ENCODE measurements at places on chromosomes 16 and 17.
A peak's percentile ranks its signal among the peaks of the same experiment; 100 is the strongest.

DNA sequence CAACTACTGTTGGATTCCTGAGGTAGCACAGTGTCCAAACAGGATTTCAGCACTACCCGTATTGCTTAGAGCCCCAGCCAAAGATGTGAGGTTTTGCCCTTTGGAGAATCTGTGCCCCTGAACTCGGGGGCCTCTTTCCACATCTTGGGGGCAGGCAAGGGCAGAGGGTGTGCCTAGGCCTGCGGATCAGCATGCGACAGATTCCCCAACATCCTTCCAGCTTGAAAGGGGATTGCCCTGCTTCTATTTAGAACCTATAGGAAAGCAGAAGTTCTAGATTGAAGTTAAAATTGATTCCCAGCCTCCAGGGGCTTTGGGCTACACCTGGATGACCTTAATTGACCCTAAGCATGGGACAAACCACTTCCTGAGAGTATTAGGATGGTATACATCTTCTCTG, 19.6 kb downstream of the NOD2 start:
- no peak for DNase-seq

- no peak for DNase-seq
These were observed 38.6 kb downstream of the ARHGAP27 start for GRCh38 chr17:45394091-45394490.

DNA sequence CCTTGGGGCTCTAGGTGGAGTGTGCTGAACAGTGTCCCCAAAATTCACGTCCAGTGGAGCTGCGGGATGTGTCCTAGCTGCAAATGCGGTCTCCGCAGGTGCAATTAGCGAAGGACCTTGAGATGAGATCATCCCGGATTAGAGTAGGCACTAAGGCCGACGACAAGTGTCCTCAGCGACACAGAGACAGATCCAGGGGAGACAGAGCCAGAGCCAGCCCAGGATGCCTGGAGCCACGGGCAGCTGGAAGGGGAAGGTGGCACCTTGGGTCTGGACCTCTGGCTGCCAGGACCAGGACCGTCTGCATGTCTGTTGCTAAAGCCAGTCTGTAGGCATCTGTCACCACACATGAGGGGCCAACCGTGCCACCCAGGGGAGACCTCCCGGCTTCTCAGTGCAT, 24.5 kb downstream of the SLC7A5 start:
- DNase-seq: no peak

DNA sequence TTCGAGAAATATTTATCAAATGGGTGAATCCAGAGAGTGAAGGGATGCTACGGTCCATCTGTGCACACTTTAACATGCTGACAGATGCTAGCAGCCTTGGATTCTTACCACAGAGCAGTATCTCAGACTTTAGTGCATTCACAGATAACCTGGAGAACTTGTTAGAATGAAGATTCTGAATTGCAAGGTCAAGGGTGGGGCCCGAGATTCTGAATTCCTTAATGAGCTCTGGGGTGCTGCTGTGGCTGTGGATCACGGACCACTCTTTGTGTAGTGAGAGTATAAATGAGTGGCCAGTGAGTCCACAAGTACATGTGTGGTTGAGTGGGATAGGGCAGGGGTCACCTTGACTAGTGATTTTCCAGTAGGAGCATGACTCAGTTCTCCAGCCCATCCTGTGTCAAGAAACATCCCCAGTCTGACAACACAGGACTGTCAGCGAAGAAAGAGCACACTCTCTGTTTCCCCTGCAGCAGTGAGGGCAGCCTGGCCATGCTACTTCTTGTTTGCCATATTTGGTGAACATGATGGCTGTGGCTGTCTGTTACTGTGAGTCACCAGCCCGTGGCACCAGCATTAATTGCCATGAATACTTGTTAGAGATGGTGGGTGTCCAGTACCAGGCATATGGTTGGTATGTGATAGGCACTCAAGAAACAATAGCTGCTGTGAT, 13.0 kb upstream of the SALL1 start:
- DNase-seq: no peak

DNA sequence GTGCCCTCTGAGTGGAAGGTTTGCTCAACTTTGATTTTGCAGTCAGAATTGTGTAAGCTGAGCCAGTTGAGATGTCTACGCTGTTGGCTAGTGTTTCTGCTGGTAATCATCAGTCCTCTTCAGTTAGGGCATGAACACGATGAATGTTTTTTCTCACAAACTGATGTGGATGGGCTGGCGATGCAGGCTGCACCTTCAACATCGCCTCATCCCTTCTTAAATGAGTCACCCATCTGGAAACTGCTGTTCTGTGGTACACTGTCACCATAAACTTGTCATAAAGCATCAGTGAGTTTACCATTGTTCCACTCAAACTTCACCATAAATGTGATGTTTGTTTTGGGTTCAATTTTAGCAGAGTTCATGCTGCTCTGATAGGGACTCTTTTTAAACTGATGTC, 8.4 kb downstream of the C16orf95 start:
- no peak for DNase-seq

DNA sequence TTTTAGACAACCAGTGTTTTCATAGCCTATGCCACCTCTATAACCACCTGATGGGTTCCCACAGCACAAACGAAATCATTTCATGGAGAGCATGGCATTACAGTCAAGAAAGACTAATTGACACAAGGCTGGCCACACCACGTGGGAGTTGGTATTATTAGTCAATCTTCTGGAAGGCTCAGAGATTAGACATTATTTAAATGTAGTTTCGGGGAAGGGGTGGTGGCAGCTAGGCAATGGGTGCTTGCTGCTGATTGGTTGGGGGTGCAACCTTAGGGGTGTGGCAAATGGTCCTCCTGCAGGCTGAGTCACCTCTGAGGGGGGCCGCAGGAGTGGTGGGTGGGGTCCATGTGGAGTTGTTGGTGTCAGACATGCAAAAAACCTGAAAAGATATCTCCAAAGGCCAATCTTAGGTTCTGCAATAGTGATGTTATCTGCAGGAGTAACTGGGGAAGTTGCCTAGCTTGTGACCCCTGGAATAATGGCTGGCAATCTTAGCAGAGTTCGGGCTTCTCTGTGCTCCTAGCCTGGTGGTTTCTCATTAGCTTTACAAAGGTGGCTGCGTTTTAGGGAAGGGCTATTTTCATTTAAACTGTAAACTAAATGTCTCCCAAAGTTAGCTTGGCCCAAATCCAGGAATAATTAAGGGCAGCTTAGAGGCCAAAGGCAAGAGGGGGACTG, 4.6 kb downstream of the TEN1 start:
- no peak for DNase-seq

DNA sequence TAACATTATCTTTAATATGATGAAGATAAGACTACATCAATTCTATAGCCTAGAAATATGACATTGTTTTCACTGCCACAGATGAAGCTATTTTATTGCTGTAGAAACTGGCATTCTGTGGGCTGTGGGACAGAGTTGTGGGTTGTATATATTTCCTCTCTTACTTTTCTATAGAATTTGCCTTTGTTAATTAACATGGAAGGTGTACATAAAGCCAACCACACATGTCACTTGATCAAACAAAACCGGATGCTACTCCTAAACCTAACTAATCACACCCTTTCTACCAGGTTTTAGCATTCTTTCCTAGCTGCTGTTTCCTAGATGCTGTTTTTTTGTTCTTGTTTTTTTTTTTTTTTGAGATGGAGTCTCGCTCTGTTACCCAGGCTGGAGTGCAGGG, 81.2 kb upstream of the ATP2A3 start:
- no peak for DNase-seq

- no peak for DNase-seq
These were observed 235.2 kb upstream of the CDH5 start for GRCh38 chr16:66131156-66131807.

- DNase-seq: no peak
These were observed 4.9 kb downstream of the SOX9 start for GRCh38 chr17:72125742-72126141.

DNA sequence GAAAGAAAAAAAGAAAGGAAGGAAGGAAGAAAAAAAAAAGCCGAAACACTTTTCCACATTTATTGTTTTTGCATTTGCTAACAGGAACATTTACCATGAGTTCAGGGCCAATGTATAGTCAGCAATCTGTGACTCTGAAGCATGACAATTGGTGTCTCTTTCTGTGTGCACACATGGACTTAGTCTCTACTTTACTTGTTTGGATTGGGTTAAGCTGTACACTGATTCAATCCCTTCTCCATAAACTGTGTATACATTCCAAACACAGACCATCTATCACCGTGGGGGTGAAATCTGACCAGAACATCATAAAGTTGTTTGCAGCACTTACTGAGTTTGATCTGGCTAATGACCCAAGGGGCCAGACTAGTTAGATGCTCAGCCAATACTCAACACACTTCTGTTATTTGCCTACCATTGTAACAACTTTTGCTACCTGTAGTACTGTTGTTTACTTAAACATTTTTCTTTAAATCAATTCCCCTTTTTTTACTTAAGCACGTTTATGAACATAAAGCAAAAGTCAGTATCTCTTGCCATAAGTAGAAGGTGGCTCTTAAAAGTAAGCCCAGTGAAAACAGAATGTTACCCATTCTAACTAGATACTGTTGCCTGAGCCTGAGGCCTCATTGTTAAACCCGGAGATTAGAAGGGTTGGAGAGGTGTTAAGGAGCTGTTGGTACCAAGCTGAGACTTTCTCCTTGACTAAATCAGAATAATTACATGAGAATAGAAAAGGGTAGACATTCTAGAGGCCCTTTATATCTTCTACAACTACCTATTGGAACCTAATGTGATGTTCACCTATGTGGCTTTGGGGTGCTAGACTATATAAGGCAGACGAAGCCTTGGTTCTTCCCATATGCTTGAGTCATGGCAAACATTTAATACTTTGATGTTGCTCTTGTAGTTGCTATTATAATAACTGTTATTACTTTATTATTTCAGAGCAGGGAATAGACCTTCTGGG, 41.8 kb downstream of the SCNN1B start:
- DNase-seq: no peak

GRCh38 chr17:42819939-42820535, 4.0 kb downstream of the BECN1 start:
- no peak for DNase-seq

DNA sequence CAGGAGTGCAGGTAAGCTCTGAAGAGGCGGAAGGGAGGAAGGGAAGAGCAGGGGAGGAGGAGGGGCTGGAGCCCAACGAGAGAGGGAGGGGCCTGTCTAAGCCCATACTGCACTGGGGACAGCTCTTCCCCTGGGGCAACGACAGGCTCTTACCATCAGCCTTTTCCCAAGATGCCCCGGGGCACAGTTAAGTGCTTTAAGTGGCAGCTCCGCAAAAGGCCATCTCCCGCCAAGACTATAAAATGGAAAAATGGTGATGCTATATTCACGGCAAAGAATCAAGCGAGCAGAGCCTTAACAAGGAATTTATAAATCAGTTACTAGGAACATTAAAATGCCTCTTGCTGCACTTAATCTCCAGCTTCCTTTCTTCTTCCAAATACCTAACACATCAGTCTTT, 110.2 kb upstream of the NLRP1 start:
- no peak for DNase-seq

DNA sequence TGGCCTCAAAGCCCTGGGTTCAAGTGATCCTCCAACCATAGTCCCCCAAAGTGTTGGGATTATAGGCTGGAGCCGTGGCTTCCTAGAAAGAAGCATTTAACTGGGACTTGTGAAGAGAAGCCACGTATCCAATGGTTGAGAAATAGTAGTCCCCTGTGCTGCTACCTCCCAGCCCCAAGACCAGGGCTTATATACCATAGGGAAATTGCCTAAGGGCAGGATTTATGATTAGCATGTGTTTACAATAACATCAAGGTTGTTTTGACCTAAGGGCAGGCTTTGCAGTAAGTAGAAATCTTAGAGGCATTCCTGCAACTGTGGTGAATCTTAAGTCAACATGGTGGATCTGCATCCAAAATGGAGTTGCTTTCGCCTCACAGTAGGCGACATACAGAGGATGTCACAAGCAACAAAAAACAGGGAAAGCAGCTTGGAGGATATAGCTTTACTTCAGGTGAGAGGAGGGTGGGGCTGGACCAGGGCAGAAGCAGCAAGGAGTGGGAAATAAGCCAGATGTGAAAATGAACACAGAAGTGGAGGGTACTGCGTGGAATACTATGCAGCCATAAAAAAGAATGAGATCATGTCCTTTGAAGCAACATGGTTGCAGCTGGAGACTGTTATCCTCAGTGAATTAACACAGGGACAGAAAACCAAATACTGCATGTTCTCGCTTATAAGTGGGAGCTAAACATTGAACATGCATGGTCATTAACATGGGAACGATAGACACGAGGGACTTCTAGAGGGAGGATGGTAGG, 18.7 kb upstream of the NSMCE1 start:
- no peak for DNase-seq

- peak; percentile 66 for DNase-seq
These were observed 14.8 kb downstream of the TRARG1 start for GRCh38 chr17:1294157-1294717.

DNA sequence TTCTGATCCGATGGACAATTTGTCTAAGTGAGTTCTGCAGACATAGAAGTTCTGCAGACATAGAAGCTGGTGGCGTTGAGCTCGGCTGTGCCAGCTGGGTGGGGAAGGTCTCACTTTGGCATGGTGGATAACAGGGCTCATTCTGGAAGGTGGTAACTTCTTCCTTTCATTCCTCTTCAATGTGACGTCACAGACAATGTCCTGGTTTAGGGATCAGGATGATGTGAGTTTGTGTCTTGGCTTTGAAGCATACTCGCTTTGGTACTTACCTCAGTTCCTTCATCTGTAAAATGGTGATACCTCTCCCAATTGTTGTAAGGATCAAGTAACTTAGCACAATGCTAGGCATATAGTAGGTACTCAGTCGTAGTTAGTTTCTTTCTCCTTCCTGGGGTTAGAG, 408.8 kb upstream of the ASIC2 start:
- no peak for DNase-seq

- no peak for DNase-seq
These were observed 108.7 kb downstream of the ZFHX3 start for GRCh38 chr16:72939247-72939646.

DNA sequence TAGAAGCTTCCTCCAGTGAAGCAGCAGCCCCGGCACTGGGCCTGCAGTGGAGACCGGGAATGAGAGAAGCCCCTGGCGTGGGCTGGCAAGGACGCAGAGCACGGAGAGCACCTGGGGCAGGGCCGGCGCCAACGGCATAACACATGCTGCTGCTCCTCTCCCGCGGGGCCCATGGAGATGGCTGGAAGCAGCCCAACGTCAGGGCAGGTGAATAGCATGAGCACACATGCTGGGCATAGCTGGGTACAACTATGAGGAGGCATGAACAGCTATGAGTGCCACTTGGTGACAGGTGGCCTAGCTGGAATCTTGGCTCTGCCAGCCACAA, 46.4 kb downstream of the IRF8 start:
- no peak for DNase-seq

DNA sequence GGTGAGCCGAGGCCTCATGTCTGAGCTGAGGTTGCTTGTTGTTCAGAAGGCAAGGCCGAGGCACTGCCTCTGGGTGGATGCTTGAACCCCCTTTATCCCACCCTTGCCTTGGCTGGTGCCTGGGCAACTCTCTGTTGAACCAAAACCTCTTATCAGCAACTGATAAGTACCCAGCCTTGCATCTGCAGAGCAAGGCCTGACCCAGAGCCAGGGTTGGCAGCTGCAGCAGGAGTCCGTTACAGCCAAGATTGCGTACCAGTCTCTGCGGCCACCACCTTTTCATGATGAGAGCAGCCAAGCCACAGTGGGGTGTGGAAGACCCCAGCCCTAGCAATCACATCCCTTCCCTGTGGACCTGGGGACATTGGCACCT, 118.3 kb downstream of the RAB11FIP4 start:
- DNase-seq: no peak
